Stimulated activated CD4-positive, alpha-beta T cell treated with anti-CD3 and anti-CD28 coated beads, TNF-alpha, amount 100 ng/mL, for 4 hours (primary cell): ENCODE measurements at places on chromosomes 13 and 19.

- DNase-seq, result no peak
Observed at GRCh38 chr13:59000770-59001169, 1163.0 kb downstream of the DIAPH3 start.

- no peak for DNase-seq
Observed at GRCh38 chr13:40933508-40934204, 85.5 kb downstream of the ELF1 start.

DNA sequence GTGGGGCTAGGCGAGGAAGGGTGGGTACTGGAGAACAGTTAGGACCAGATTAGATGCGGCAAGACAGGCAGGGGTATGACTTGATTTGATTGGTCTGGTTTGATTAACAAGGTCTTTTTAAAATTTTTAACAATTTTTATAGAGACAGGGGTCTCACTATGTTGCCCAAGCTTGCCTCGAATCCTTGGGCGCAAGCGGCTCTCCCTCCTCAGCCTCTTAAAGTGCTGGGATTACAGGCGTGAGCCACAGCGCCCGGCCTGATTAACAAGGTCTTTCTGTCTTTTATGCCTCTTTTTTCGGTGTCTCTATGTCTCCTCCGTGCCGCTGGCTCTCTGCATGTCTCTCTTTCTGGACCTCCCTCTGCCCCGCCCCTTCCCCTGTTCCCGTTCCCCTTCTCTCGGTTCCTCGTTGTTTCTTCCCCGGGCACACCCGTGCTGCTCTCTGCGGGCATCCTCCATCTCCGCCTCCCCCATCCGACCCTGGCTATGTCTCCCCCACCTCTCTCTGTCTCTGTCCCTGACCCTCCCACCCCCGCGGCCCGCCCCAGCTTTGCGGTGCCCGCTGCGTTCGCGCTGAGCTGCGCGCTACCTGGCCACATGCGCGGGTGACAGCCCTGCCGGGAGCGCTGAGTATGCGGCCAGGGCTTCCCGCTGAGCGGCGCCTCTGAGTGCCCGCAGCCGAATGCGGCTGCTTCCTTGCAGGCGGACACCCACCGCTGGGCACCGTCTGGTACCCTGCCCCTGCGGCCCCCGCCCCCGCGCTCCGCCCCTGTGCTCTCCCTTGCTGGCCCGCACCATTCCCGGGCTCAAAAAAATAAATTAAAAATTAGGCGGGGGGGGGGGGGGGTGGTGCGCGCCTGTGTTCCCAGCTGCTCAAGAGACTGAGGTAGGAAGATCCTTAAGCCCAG is 8.1 kb upstream of the SDHAF1 start:
- no peak for DNase-seq

GRCh38 chr19:38319421-38320258 is at the start of gene KCNK6:
Gene KCNK6, plus strand, starts transcription at chr19:38319845. Its CDS starts 106 bp downstream, at chr19:38319951.
- DNase-seq, result peak; percentile 26

DNA sequence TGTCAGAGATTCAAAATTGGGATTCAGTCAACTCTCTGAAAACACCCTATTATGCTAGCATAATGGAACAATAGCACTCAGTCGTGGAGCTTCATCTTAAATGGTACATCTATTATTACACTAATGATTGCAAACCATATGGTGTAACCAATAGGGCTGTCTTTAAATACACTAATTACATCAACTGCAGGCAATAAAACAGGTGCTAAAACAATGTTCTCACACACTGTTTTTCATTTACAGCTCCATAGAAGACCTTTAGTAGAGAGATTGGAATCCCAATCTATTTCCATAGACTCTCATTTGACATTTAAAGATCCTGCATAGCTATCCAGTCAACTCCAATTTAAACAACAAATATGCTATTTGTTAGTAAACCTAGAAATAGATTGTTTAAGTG is 1917.4 kb downstream of the OLFM4 start:
- no peak for DNase-seq

- DNase-seq, result no peak
Observed at GRCh38 chr13:33840402-33840801, 22.5 kb downstream of the RFC3 start.

GRCh38 chr13:98525456-98526181 is 51.3 kb downstream of the STK24 start:
- no peak for DNase-seq

- DNase-seq, result no peak
Observed at GRCh38 chr19:57642396-57643046, 9.6 kb downstream of the ZNF211 start.

DNA sequence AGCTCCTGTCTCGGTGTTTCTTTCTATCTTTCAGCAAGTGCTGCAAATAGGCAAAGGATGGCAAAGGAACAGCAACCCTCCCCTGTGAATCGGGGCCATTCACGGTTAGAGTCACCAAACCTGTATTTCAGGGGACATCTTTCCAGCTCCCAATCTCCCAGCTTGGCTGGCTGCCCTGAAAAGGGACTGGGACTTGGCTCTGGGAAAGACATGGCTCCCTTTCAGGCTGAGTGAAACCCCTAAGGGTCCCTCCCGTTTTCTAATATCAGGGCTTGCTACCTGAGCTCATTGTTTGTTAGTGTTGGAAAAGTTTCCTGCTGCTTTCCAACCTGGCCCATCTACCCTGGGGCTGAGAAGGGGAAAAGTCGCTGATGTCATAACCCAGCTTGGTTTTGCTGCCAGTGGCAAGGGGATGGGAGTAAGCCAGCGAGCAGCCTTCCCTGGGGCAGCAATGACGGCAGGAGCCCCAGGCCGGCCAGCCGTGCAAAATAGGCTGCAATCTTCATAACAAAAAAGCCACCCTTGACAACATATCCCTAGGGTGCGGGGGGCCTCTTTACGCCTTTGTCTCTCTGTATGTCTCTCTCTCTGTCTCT is 29.9 kb downstream of the SERP2 start:
- DNase-seq, result no peak
